Fibroblast of lung (primary cell): ENCODE measurements at places on chromosomes 13 and 19. TPM values are rescaled to one million over a fixed set of nuclear protein-coding genes. Genes with fewer than 3 reads are reported as not detected.

Gene RUBCNL
- polyA plus RNA-seq: 0.70 and 0.71 TPM in 2 replicates

Gene HSPB6
- 53.1 and 71.0 TPM in 2 replicates for polyA plus RNA-seq

Gene LRRC63
- polyA plus RNA-seq: 0.03 TPM in 1 of 2 replicates, not detected in the other

Gene CCL25
- not detected in 2 replicates for polyA plus RNA-seq

Gene EDNRB
- 1.1 and 2.6 TPM in 2 replicates for polyA plus RNA-seq

Gene ZBTB32
- polyA plus RNA-seq: not detected in 2 replicates

Gene FARP1
- 114 and 199 TPM in 2 replicates for polyA plus RNA-seq

Gene CD37
- not detected in 2 replicates for polyA plus RNA-seq

Gene PRR22
- 0.15 and 0.23 TPM in 2 replicates for polyA plus RNA-seq

Gene SLC25A41
- polyA plus RNA-seq: 0.03 TPM in 1 of 2 replicates, not detected in the other

Gene KCNRG
- polyA plus RNA-seq: 1.3 and 2.0 TPM in 2 replicates

Gene LGALS4
- polyA plus RNA-seq: not detected in 2 replicates

Gene PPM1N
- polyA plus RNA-seq: 2.3 and 2.6 TPM in 2 replicates

Gene ERFL
- 0.03 TPM in 1 of 2 replicates, not detected in the other for polyA plus RNA-seq

Gene THSD1
- 5.2 and 10.2 TPM in 2 replicates for polyA plus RNA-seq

Gene SBK2
- polyA plus RNA-seq: not detected in 2 replicates

Gene GPR183
- polyA plus RNA-seq: 0.03 and 0.27 TPM in 2 replicates

Gene PSG11
- 0.25 and 0.48 TPM in 2 replicates for polyA plus RNA-seq

Gene GRK1
- not detected in 2 replicates for polyA plus RNA-seq

Gene NUP62
- 8.9 and 17.0 TPM in 2 replicates for polyA plus RNA-seq

Gene KLK12
- not detected in 2 replicates for polyA plus RNA-seq

Gene PSG1
- 16.4 and 23.3 TPM in 2 replicates for polyA plus RNA-seq

Gene CACNA1A
- polyA plus RNA-seq: 0.96 and 3.8 TPM in 2 replicates

Gene GPR4
- 0.47 and 0.58 TPM in 2 replicates for polyA plus RNA-seq
